MV-4-11 (cell line): ENCODE measurements at places on chromosomes 6 and 20.

- DNase-seq, result no peak
These were observed 872 bp downstream of the HSPA12B start for GRCh38 chr20:3733119-3733995.

GRCh38 chr20:42191140-42191860 is 573.1 kb upstream of the CHD6 start:
- DNase-seq, result no peak

DNA sequence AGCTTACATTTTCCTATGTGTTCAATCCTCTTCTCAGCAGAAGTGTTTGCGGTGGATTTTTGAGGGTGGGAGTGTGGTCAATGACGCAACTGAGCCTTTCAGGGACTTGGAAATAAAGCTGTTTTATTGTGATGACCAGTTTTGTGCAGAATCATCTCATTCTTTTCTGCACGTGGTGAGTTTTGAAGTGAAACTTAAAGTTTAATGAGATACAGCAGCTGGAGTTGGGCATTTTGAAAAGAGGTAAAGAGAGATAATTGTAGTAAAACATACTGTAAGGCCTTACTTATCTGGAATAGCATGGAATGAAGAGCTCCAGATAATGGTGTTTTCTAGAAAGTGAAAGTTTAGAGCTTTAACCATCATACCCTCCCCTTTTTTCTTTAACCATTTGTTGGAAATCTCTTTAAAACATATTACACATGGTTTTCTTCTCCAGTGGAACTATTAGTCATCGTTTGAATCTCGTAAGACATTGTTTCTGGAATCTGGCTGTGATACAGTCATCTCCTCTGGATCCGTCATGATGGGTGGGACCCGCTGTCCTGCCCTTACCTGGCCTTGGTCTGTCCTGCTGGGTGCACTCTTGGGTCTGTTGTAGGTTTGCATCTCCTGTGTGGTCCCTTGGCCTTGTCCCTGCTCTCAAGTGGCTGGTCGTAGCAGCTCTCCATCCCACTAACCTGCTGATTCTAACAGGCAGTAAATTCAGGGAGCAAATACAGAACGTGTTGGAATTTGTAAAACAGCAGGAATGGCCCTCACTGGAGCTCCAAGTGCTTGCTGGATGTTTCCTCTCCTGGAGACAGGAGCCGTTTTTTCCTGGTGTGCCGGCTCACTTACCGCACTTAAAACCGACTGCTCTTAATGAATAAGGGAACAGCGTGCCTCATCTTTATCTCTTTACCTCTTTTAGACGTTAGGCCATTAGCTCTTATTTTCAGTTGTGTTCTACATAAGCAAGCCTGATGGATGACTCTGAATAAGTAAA is 29.8 kb downstream of the UST start:
- DNase-seq, result peak; percentile 74

DNA sequence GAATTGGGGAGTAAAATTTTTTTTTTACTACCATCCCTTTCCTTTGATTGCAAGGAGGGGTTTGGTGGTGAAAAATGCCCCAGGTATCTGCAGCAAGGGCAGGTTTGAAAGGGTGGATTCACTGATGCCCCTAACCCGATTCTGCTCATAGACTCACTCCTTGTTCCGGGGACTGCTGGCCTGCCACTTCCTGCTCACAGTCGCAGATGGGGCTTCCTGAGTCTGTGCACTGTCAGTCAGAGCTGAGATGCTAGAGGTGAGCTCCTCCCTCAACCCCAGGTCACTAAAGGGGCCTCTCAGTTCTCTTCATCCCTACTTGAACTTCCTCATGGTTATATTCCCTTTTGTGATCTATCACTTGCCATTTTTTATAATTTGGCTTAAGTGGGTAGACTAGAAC is 357.9 kb downstream of the FARS2 start:
- DNase-seq, result no peak

GRCh38 chr6:110392727-110393126 is 22.6 kb downstream of the DDO start:
- no peak for DNase-seq

- peak; percentile 27 for DNase-seq
These were observed 121.5 kb upstream of the NEDD9 start for GRCh38 chr6:11353921-11354389.

GRCh38 chr20:11453430-11453829 is 464.3 kb upstream of the BTBD3 start:
- DNase-seq, result peak; percentile 85

DNA sequence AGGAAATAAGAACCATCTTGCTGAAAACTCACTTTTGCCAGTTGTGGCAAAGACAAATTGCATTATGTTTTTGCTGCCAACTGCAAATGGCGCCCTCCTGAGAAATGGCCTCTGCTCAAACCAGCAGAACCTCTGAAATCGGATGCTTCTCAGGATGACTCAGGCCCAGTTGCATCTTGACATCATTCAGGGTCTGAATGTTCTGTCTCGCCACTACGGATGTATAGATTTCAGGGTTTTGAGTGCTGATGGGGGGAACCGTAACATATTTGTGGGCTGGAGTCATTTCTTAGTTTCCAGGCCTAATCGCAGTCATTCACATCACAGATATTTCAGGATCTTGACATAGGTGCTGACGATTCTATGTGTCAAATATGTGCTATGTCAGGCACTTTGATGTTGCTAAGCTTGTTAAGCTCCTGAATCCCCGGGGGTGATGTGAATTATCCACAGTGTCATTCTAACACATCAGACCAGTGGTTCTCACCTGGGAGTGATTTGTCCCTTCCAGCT is 207.1 kb downstream of the NFATC2 start:
- no peak for DNase-seq

- peak; percentile 50 for DNase-seq
These were observed 44.3 kb downstream of the TPD52L1 start for GRCh38 chr6:125197795-125198269.

DNA sequence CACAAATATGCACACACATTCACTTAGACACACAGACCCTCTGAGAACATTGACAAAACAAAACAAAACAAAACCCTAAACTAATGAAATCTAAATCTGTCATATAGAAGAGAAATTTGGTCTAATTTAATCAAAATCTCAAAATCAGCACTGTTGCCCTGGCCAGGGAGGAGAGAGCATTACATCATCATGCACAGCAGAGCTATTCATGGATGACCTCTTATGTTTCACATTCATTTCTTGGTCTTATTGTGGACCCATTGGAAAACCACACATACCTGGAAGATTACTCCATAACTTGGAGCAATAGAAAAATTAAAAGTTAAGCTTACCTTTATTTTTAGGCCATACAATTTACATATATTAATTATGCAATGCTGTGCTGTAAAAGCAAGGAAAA is 1223.6 kb upstream of the GJE1 start:
- no peak for DNase-seq

DNA sequence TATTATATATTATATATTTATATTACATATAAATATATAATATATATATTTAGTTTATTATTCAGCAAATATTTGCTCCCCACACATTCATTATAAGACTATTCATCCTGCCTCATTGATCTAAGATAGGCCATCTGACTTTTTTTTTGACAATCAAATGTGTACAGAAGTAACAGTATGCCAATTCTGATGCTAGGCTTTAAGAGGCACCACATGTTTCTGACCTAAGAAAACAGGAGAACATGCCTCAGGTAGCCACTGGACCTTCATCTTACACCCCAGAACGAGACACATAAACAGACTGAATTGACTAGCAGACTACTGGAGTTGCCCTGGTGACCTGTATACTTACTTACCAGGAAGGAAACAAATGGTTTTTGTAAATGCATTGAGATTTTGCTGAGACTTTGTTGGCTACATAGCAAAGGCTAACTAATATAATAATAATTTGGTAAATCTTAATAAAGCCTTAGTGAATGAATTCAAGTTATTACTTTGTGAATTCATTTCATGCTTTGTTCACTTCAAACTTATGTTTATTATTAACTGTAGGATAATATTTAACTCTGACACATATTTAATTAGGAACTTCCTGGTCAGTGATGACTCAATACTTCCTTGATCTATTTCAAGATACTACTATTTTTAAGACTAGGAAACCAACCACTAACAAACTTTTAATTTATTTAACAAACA is 13.4 kb upstream of the MYO6 start:
- peak; percentile 24 for DNase-seq

DNA sequence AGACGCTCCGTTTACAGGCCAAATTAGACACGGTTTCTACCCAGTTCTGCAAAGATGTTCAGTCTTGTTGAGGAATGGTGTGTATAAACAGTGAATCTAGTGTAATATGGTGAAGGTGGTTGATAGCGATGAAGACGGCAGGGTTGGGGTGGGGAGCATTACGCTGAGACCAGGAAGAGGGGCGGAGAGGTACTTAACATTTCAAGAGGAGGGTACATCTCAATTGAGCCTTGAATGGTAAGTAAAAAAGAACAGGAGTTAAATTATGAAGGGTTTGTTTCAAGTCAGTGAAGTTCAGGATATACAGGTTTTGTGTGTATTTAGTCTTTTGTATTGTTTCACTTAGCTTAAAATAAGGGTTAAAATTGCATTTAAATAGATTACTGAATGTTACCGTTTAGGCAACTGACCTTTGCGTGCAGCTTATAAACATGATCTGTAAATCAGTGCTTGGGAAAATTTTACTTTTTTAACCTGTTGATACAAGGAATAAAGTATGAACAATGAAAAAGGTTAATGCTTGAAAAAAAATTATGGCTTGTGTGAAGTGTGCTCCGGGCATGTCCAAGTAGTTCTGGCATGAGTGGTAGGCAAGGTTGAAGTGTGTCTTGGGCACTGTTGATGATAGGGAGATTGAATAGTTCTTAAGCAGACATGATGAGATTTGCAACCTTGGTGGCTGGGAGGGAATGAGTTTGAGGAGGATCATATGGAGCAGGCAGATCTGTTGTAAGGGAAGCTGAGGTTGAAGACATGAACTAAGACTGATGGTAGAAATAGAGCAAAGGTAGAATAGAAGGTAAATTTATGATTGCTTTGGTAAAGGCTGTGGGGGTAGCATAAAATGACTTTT is 842 bp downstream of the POLR1C start:
- no peak for DNase-seq

GRCh38 chr6:15453622-15454021 is 207.8 kb downstream of the JARID2 start:
- DNase-seq, result no peak
